NCI-H1105 (cell line): ENCODE measurements at places on chromosomes 7 and 10.
A peak's percentile ranks its signal among the peaks of the same experiment; 100 is the strongest.

DNA sequence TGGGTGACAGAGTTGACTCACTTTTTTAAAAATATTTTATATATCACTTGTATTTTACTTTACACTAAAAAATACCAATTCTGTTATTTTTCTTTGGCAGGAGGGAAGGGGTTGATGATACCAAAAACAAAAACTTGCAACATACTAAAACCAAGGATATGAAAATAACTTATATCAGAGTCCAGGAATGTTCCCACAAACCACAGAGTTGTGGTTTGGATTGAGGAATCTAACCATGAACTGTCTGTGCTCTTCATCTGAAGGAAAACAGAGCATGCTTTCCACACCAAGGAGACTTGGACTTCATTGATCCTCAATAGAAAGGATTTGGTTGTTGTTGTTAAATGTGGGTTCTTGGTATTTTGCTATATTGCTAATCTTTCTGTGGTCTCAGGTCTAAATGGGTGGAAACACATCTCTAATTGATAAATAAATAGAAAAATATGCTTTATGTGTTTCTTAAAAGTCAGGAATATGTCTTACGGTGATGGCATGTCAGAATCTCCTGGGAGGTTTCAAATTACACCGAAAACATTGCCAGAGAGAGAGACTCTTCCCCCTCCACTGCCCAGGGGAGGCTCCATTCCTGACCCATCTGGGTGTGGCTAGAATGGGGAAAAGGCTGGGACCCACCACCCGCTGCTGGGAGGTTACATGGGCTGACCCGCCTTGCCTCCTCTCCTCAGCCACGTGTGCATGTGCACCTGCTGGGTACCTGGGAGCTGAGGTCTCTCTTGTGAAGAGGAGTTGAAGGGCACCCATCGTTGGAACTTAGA lies 46.9 kb upstream of the STK17A start:
- no peak for DNase-seq

DNA sequence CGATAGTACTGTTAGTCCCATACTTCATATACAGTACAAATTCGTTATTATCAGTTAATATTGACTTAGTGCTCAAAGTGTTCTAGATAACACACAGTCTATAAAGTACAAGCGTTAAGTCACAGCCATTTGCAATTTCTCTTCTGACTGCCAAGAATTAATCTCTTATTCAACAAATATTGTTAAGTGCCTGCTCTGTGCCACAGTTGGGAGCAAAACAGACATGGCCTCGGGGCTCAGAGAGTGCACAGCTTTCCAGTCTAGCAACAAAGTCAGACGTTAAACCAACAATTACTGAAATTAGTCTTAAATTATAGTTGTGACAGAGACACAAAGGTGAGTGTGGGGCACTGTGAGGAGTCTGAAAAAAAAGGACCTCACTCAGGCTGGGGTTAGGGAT lies 113.0 kb upstream of the DPP6 start:
- no peak for DNase-seq

DNA sequence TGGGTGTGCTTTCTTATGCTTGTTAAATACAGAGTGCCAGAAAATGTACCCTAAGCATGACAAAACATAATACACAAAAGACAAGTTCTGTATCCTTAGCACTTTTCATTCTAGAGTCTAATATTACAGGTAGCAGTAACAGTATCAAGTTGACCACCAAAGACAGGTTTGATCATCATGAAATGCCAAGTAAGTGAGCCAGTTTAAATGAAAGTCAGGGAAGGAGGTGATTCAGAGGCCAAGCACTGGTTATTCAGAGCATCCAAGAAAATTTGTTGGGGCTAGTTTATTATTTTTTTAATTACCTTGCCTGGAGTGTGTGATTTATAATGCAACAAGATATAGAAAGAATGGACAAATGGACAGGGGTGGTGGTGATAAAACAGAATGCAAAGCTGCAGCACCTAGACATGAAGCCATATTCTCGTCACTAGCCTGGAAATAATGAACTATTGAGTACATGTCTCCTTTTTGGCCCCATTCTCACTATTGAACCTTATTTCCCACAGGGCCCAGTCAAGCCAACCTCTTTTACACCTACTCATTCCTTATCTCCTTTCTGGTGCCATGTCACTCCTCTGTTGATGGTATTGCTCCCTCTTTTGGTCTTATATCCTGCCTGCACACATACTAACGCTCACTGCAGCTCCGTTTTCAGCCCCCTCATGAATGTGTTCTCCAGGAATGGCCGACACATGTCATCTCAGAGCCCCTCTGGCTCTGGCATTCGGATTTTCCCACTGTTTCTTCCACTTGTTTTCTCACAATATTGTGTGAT lies 78.6 kb upstream of the GLCCI1 start:
- no peak for DNase-seq

- DNase-seq, result no peak
These were observed 953.2 kb downstream of the SORCS3 start for GRCh38 chr10:105594296-105594695.

DNA sequence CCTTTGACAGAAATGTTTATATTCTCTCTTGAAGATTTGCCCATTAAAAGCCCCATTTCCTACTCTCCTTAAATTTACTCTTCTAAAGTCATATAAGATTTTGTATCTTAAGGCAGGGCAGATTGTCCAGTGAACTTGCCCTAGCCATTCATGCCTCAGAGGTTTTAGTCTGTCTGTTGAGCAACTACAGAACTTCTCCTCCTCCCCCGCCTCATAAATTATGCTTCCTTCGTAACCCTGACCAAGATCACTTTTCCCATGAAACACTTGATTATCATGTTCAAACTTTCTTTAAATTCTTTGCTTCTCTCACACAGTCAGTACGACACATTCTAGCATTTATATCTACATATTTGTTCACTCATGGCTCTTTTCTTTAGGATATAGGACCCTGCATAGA lies 621.3 kb downstream of the ANKRD7 start:
- no peak for DNase-seq

- DNase-seq, result no peak
These were observed 22.5 kb upstream of the VAX1 start for GRCh38 chr10:117160567-117160966.

- DNase-seq, result no peak
These were observed 24.6 kb upstream of the NAMPT start for GRCh38 chr7:106309362-106309761.

DNA sequence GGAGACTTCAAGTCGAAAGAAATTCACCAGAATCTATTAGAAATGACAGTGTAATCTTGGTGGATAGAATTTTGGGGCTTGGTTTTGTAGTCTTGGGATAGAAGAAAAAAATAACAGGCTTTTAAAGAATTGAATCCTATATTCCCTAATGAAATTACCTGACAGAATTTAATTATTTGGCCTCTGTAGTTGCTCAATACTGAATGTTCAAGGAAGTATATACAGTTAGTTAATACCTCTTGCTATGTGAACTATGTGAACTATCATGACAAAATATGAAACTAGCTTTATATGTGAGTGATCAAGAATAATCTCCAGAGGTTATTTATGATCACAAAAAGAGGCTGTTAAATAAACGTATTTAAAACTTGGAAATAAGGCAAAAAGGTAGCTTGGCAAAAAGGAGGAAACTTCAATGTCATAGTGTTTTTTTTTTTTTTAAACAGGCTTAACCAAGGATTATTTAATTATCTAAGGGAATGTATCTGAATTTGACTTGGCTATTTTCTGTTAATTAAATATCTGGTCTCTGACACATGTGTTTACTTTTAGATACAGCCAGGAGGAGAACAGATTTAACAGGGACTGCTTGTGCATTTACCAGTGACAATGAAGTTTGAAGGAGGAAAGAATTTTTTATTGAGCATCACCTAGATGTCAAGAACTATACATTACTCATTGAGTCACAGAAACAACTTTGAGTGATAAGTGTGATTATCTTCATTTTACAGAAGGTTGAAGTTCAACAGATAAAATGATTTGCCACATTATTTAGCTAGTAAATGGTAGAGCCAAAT lies 11.5 kb upstream of the CASD1 start:
- DNase-seq, result no peak

DNA sequence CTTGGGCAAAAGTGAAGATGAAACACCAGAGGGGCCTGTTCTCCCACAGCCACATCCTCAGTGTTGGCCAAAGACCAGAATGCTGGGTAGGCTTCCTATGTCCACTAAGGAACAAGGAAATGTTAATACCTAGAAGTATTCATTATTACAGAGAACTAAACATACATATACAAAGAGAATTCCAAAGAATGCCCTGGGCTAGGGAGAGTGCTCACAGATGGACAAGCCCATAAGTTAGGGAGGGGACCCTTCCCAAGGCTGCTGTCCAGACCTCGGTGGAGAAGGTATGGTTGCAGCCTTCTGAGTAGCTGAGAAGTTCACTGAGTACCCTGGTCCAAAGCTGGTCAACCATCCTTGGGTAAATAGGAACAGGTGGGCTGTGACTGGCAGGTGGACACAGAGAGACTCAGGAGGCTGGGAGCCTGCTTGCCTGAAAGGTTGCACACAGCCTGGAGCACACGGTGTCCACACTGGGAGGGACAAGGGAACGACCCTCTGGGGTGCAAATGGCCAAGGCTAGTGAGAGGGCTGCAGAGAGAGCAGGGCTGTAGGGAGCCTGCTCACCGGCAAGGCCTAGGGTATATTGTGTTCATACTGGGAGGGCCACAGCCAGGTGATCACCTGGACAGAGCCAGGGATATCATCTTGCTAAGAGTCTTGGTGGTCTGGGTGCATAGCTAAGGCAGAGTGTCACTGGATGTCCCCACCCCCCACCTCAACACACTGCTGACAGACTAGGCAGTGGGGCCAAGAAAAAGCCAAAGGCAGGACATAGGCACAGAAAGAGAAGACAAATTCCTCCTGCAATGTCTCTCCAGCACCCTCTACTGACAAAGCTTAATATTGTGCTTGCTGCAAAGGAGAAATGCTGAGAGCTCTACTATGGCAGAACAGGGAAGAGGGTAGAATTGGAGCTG lies 40.3 kb downstream of the CPVL start:
- DNase-seq, result peak; percentile 50

GRCh38 chr7:149741629-149742028 lies 31.8 kb downstream of the ZNF467 start:
- no peak for DNase-seq

DNA sequence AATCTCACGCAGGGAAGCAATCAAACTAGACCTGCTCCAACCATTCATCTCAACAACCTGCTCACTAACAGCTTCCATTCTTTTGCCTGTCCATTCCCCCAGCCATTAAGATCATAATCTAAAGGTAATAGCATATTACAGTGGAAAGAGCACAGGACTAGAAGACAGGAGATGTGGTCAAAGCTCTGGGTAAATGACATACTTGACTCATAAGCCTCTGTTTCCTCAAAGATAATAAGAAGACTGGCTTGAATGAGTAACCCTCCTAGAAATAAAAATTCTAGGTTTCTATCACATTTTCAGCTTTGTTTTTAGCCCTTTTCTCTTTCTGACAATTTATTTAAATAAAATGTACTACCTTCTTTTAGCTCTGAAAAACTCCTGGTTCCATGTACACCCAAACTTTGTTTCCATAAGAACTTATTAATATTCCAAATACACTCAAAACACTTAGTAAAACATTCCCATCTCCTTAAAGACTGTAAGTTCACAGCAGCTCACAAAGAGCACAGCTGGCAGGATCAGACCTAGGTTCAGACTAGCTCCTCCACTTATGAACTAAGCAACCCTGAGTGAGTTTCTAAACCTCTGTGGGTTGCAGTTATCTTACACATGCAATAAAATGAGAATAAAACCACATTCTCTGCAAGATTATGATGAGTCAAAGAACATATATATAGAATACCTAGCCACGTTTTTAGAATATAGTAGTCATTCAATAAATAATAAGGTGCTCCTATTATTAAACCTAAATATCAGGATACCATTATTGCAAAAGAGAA lies 11.6 kb downstream of the FAM204A start:
- DNase-seq, result no peak

DNA sequence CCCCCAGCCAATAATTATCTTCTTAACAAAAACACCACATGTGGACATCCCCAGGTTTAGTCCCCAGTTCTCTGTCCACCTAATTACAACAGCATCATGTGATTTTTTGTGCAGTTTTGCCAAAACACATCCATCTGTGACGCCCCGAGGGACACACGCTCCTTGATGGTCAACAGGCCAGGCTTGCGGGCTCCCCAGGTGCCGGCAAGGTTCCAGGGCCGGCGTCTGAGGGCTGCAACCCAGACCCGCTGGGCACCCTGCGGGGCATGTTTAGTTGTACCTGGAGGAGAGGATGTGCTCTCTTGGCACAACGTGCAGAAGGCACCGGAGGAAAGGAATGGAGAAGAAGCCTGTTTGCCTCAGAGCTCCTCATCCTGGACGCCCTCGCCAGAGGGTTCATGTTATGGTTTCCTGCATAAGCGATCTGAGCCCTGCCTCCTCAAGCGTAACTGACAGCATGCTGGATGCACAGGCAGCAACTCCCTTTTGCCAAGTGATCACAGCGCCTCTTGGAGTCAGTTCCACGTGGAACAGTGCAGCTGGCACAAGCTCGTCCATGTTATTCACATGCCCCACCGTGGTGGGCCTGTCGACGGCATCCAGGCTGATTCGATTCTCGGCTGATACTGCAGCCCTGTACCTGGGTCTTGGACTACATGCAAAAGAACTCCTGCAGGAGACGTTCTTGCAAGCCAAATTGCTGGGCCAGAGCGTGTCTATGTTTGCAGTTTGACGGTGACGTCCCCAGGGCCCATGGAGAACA lies 41.6 kb downstream of the JAKMIP3 start:
- DNase-seq, result no peak

DNA sequence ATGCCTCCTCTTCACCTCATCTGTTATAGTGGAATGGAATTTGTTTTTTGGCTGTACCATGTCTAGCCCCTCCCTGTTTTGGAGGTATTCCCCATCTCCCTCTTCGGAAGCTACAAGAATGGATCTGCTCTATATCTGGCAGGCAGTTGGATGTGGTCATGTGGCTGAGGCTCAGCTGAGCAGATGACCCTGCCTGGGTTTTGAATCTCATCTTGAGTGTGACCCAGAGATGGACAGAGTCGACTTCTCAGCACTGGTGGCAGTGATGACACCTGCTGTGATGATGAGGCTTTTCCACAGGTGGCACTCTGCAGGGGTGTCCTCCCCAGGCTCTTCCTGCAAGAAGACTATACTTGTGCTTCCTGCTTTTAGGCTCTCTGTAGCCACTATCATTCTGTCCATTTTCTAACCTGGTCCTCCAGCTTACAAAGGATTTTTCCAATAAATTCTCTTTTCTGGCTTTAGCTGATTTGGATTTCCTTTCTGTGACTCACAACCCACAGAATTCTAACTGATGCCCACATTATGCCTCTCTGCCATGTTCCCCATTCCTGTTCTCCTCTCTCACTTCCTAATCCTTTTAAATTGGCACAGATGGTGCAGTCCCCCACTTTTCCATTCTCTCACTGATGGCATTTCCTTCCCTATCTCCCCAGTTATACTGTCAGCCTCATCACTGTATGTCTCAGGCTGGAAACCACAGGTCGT lies 7.5 kb upstream of the ARHGAP22 start:
- DNase-seq, result no peak

GRCh38 chr7:15757041-15758000 lies 70.8 kb upstream of the MEOX2 start:
- DNase-seq, result no peak

DNA sequence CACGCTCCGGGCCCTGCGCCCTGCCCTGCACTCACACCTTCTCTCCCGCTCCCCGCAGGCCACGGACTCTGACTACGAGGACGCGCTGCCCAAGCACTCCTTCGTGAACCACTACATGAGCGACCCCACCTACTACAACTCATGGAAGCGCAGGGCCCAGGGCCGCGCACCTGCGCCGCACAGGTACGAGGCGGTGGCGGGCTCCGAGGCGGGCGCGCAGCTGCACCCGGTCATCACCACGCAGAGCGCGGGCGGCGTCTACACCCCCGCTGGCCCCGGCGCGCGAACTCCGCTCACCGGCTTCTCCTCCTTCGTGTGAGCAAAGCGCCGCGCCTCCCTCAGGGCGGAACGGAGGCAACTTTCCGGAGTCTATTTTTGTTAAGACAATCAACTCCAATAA lies 417.0 kb upstream of the FOXK1 start:
- no peak for DNase-seq
